Ovary (tissue), 10 donors: ENCODE measurements at places on chromosomes 11 and 22. TPM values are rescaled to one million over a fixed set of nuclear protein-coding genes. Genes with fewer than 3 reads are reported as not detected.

DNA sequence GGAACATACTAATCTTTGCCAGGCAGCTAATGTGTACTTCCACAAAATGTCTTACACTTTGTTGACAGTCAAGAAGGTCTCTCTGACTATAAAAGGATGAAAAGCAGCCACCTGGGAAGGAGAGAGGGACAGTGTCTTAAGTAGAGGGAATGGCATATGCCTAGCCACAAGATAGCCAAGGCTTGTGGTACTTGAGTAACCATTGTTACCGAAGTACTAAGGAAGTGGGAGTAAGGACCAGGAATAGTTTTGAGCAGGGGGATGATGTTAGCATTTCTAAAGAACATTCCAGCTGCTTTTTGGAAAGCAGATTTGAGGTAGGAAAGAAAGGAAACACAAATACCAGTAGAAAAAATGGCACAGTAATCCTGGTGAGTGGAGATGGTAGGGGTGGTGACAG, 3.4 kb downstream of the TMEM126A start:
- H3K4me3 ChIP-seq: no peak overlapping the region
- peaks cover 1% of the 10 kb centered on the region for H3K4me1 ChIP-seq
- no peak overlapping the region for H3K27ac ChIP-seq
- no peak for DNase-seq

NARS2 gene
- 24.5 TPM for total RNA-seq

DNA sequence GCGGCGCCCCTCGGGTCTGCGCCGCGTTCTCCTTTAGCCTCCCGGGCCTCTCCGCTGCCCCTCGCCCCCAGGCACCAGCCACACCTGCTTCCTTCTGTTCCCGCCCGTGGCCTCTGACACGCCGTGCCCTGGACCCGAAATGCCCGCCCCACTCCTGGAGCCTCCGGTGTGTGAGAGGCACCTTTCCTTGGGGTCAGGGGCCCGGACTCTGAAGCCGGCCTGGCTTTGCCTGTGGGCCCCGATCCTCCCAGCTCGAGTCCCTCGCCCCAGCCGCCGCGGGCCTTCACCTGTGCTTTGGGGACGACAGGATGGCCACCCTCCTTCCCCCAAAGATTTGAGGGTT, 661 bp upstream of the CDPF1 start:
- peak overlapping the region; percentile 64 for H3K27ac ChIP-seq
- H3K4me1 ChIP-seq: peaks cover 6% of the 10 kb centered on the region
- no peaks in the 10 kb centered on the region for H3K36me3 ChIP-seq
- no peak for DNase-seq

DNA sequence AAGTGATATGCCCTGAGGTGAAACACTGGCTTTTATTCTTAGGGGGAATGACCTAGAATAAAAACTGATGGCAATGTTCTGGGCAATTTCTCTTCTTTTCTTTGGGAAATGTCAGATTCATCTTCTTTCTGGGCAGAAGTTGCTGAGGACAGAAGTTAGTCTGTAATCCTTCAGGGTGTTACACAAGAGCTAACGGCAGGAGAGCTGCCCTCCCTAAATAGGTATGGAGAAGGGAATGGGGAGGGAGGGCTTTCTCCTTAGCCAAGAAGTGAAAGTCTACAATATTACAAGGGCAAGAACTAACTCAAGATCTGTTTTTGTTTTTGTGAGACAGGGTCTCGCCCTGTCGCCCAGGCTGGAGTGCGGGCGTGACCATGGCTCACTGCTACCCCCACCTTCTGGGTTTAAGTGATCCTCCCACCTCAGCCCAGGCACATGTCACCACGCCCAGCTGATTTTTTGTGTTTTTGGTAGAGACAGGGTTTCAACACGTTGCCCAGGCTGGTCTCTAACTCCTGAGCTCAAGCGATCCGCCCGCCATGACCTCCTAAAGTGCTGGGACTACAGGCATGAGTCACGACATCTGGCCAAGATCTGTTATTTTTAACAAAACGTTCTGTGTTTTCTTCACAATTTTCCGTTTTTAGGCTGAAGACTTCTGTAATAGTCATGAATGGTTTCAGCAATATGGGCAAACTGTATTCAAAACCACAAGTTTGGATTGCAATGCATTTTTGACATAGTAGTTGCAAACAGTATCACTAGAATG, 7.2 kb downstream of the PIWIL4 start:
- peaks cover 4% of the 10 kb centered on the region for H3K4me1 ChIP-seq
- no peak overlapping the region for H3K4me3 ChIP-seq
- H3K27me3 ChIP-seq: no peaks in the 10 kb centered on the region
- H3K36me3 ChIP-seq: no peaks in the 10 kb centered on the region
- DNase-seq: no peak

NRXN2 gene
- total RNA-seq: 11.2 TPM

DNA sequence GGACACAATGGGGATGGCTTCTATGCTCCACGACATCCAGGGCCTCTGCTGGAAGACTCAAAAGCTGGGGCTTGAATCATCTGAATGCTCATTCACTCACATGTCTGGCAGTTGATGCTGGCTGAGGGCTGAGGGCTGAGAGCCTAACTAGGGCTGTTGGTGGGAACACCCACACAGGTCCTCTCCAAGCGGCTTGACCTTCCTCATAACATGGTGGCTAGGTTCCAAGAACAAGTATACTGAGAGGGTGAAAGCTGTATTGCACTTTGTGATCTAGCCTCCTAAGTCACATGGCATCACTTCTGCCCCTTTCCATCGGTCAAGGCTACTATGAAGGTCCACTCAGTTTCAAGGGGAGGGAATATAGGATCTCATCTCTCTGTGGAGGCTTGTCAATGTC, 7.5 kb downstream of the TMEM151A start:
- H3K4me3 ChIP-seq: no peak overlapping the region
- H3K27me3 ChIP-seq: no peaks in the 10 kb centered on the region
- no peak overlapping the region for H3K27ac ChIP-seq
- H3K36me3 ChIP-seq: no peaks in the 10 kb centered on the region
- no peak for DNase-seq
- no peaks in the 10 kb centered on the region for H3K4me1 ChIP-seq

LRRC56 gene
- total RNA-seq: 1.8 TPM

PLA2G3 gene
- total RNA-seq: not detected

KAT5 gene
- total RNA-seq: 92.2 TPM

DNA sequence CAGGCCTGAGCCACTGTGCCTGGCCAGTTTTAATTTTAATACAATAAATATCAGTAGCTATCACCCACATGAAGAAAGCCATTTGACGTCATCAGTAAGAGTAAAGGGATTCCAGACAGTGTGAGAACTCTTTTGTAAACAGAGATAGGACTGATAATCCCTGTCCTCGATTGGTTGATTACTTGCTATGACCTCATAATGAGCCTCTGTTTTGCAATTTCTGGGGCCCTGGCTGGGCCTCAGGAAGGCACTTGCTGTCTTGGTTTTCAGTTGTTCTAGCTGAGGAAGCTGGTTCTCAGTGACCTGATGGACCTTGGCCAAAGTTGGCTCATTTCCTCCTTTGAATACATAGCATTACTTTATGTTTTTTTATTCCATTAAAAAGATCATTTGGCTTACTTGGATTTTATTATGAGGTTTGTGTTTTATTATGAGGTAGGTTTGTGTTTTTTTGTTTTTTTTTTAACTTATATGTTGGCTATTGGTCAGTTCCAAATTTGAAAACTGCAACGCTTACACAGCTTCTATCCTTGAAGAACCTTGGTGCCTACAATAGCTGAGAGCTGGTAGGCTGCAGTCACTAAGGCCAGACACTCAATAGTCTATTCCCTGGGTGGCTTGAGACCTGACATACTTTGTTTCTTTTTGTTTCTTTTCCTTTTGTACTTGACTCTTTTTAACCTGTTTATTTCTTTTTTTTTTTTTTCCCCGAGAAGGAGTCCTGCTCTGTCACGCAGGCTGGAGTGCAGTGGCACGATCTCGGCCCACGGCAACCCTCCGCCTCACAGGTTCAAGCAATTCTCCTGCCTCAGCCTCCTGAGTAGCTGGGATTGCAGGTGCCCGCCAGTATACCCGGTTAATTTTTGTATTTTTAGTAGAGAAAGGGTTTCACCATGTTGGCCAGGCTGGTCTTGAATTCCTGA, 20.0 kb downstream of the MARK2 start:
- no peak overlapping the region for H3K27ac ChIP-seq
- no peak overlapping the region for H3K4me3 ChIP-seq
- H3K36me3 ChIP-seq: no peaks in the 10 kb centered on the region
- H3K4me1 ChIP-seq: no peaks in the 10 kb centered on the region
- H3K27me3 ChIP-seq: no peaks in the 10 kb centered on the region
- DNase-seq: no peak

GRCh38 chr11:93166194-93166593, 31.6 kb downstream of the SLC36A4 start:
- no peak overlapping the region for H3K4me3 ChIP-seq
- H3K27ac ChIP-seq: no peak overlapping the region
- DNase-seq: no peak
- no peaks in the 10 kb centered on the region for H3K4me1 ChIP-seq
- H3K27me3 ChIP-seq: no peaks in the 10 kb centered on the region

PGA4 gene
- not detected for total RNA-seq

GRCh38 chr22:17339095-17339693, 30.1 kb upstream of the CECR2 start:
- H3K4me3 ChIP-seq: no peak overlapping the region
- no peaks in the 10 kb centered on the region for H3K4me1 ChIP-seq
- DNase-seq: no peak
- no peaks in the 10 kb centered on the region for H3K27me3 ChIP-seq
- H3K36me3 ChIP-seq: no peaks in the 10 kb centered on the region

SCGB1C1 gene
- not detected for total RNA-seq

MRPL11 gene
- total RNA-seq: 33.6 TPM

KDM2A gene
- total RNA-seq: 76.9 TPM

DGCR6 gene
- total RNA-seq: 0.92 TPM

HORMAD2 gene
- not detected for total RNA-seq

MAPK8IP1 gene
- total RNA-seq: 24.1 TPM

GRCh38 chr11:122979815-122980595, 1.6 kb downstream of the BSX start:
- no peak for DNase-seq
- H3K27me3 ChIP-seq: no peaks in the 10 kb centered on the region
- no peaks in the 10 kb centered on the region for H3K36me3 ChIP-seq
- H3K27ac ChIP-seq: no peak overlapping the region
- no peak overlapping the region for H3K4me3 ChIP-seq

DNA sequence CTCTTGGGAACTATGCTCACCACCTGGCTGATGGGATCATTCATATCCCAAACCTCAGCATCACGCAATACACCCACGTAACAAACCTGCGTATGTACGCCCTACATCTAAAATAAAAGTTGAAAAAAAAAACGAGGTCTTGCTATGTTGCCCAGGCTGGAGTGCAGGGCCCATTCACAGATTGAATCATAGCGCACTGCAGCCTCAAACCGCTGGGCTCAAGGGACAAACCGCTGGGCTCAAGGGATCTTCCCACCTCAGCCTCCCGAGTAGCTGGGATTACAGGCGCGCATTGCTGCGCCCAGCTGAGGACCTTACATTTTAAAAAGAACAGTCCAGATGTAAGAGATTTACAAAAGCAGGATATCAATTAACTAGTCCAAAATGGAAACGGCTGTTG, 41.9 kb upstream of the EMID1 start:
- H3K27me3 ChIP-seq: no peaks in the 10 kb centered on the region
- no peaks in the 10 kb centered on the region for H3K4me1 ChIP-seq
- no peak overlapping the region for H3K27ac ChIP-seq
- no peak for DNase-seq

DNA sequence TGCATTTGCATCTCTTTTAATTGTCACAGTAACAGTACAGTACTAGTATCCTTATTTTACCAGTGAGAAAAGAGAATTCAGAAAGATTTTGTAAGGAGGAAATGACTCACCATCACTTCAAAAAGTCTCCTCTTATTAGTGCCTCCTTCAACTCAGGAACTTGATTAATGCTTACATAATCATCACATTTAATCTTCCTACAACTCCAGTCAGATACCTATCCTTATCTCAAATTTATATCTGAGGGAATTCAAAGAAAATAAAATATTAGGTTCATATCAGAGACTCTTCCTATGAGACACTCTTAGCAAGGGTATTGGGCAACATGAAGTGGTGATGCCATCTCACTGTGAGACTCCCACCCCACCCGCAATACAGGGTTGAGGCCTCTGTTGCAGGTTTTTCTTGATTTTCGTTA, 26.1 kb upstream of the CTSC start:
- no peaks in the 10 kb centered on the region for H3K36me3 ChIP-seq
- H3K27me3 ChIP-seq: no peaks in the 10 kb centered on the region
- no peak overlapping the region for H3K4me3 ChIP-seq
- no peak overlapping the region for H3K27ac ChIP-seq

KCNJ4 gene
- not detected for total RNA-seq

GRCh38 chr11:33476945-33477606, 219.9 kb downstream of the HIPK3 start:
- peaks cover 4% of the 10 kb centered on the region for H3K4me1 ChIP-seq
- no peaks in the 10 kb centered on the region for H3K27me3 ChIP-seq
- no peak for DNase-seq
- H3K36me3 ChIP-seq: no peaks in the 10 kb centered on the region
- no peak overlapping the region for H3K4me3 ChIP-seq
- H3K27ac ChIP-seq: no peak overlapping the region

DNA sequence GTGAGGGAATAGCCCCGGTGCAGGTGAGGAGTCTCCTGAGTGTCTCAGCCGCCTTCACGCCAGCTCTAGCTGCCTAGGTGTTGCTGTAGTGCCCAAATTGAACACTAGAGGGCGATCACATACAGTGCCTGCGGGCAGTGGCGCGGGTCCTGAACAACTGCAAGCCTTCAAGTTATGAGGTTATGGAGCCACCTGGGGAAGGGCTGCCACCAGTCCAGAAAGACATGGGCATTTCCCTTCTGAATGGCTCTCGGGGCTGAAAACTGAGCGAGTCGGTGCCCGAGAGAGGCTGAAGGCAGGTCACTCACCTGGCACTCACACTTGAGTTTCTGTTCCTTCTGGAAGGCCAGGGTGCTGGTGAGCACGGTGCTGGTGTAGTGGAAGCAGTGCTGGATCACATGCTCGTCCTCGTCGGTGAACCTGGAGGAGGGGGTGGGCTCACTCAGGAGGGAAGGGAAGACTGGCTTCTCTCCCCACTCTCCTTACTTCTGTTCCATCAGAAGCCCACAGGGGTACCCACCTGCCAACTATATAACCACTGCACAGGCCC, 88.4 kb downstream of the PDE2A start:
- H3K36me3 ChIP-seq: no peaks in the 10 kb centered on the region
- no peak overlapping the region for H3K27ac ChIP-seq
- no peaks in the 10 kb centered on the region for H3K27me3 ChIP-seq
- H3K4me3 ChIP-seq: no peak overlapping the region
- peak; percentile 75 for DNase-seq

MIOX gene
- 0.20 TPM for total RNA-seq
